ENCODE measurements at places on chromosomes 1 and 21.

GRCh38 chr1:172906778-172907592, 143.8 kb downstream of the TNFSF18 start:
- no peak for DNase-seq

GRCh38 chr1:116365353-116365780, 7.7 kb upstream of the ATP1A1 start:
- DNase-seq, result no peak

- no peak for DNase-seq
Observed at GRCh38 chr1:221343136-221343535, 398.8 kb downstream of the DUSP10 start.

DNA sequence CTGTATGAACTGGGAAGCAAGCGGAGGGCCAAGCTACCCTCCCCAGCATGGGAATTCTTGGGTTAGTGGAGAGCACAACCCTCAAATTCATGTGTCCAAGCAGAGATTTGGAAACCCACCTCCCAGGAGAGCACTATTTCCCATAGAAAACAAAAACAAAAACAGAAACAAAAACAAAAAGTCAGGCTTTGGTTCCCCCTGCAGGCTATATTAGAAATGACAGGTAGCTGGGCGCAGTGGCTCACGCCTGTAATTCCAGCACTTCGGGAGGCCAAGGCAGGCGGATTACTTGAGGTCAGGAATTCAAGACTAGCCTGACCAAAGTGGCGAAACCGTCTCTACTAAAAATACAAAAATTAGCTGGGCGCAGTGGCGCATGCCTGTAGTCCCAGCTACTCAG, 10.8 kb downstream of the MINDY1 start:
- no peak for DNase-seq

DNA sequence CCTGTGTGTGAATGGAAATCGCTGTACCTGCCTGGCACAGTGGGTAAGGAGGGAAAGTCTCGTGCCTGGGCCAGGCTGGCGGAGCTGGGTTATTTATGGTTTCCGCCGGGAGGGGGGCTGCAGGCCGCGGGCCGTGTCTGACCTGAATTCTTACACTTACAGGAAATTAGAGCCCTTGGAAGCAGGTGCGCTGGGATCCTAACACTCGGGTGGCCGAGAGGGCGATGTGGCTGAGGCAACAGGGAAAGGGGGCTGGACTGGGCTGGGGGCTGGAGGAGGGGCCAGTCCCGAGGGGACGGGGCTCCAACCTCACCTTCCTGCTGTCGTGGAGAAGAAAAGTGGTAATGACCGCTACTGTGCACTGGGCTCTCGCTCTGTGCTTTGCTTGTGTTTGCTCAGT, 109.4 kb upstream of the WNT4 start:
- DNase-seq, result no peak

- DNase-seq, result no peak
Observed at GRCh38 chr1:153577624-153578051, 12.0 kb upstream of the S100A2 start.

DNA sequence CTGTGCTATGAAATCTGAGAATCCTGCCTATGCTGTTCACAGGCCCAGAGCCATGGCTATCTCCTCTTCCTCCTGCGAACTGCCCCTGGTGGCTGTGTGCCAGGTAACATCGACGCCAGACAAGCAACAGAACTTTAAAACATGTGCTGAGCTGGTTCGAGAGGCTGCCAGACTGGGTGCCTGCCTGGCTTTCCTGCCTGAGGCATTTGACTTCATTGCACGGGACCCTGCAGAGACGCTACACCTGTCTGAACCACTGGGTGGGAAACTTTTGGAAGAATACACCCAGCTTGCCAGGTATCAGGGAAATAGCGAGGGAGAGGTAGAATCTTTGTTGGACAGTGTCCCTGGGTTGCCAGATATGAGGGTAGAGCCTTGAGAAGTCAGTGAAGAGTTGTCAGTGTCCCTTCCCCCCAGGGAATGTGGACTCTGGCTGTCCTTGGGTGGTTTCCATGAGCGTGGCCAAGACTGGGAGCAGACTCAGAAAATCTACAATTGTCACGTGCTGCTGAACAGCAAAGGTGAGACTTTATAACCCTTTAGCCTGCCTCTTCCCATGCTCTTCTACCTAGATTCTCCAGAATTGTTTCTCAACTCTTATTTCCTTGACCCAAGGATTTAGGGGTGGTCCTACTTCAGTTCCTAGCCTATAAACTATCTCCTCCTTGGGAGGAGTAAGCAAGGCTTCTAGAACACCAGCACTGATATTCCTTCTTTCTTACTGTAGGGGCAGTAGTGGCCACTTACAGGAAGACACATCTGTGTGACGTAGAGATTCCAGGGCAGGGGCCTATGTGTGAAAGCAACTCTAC, 1.4 kb downstream of the NIT1 start:
- DNase-seq, result peak; percentile 68

DNA sequence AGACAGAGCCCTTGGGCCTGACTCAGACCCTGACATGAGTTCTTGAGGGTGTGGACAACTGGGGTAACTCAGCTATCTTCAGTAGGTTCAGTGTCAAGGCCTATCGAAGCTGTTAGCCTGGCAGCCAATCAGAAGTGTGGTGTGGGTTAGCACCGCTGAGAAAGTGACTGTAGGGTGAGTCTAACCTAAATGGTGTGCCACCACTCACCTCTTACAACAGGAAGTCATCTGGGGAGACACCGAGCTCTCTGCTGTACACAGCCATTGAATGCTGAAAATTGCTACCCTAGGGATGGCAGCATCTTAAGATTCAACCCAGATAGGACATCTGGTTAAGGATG, 44.6 kb downstream of the RASSF5 start:
- DNase-seq, result no peak

- no peak for DNase-seq
Observed at GRCh38 chr1:165851034-165851658, 23.7 kb downstream of the UCK2 start.

DNA sequence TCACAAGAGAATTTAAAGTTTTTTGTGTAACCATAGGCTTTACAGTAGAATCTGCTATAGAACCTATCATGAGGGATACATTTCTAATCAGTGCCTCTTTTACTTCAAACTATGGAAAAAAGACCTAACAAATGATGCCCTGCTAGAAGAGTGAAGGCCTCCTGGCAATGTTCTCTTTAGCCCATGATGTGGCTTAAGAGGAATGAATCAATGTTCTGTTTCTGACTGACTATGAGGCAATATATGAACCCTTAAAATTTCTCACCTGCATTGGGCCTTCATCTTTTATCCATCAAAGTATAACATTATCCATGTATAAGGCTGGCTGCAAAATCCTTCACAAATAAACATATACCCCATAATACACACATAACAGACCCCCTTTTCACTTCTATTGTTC, 65.7 kb upstream of the IL12RB2 start:
- DNase-seq, result no peak

DNA sequence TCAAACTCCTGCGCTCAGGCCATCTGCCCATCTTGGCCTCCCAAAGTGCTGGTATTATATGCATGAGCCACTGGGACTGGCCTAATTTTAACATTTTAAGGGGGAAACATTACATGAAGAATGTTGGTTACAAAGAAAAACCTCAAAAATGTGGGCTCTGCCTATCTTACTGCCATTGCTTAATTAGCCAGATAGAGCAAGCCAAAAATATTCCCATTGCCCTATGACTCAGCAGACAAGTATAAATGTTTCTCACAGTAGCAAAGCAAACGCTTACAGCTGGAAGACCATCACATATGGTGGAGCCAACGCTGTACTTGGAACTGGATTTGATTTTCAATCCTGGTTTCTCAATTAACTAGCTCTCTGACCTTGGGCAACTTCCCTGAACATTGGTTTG, 502.0 kb downstream of the SMYD3 start:
- no peak for DNase-seq

DNA sequence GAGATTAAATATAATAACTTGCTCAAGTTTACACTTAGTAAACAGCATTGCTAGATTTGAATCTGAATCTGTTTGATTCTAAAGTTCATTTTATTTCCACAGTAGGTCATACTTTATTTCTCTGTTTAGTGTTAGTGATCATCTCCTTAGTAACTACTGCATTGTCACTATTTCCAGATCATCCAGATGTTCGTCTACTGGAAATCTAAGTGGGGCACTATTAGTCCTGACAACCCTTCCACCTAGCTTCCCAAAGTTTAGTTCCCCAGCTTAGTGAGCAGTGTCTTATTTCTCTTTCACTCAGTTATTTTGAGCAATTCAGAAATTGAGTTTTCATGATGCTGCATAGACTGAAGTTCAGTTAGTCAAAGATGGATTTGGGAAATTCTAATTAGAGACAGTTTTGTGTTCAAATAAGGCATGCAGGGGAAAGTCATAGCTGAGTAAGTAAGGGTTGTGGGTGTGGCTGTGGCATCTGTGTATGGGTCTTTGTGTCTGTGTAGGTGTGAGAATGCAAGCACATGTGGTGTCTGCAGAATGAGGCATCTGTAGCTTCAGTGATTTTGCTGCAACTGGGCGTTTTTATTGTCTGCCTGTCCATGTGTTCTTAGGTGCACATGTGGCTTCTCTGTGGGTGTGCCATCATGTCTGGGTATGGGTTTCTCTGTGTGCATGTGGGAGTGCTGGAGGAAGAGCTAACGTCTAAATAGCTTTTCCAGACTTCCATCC, 107.3 kb downstream of the NTMT2 start:
- DNase-seq, result no peak

GRCh38 chr1:61404597-61405376, 320.2 kb downstream of the TM2D1 start:
- DNase-seq, result no peak

DNA sequence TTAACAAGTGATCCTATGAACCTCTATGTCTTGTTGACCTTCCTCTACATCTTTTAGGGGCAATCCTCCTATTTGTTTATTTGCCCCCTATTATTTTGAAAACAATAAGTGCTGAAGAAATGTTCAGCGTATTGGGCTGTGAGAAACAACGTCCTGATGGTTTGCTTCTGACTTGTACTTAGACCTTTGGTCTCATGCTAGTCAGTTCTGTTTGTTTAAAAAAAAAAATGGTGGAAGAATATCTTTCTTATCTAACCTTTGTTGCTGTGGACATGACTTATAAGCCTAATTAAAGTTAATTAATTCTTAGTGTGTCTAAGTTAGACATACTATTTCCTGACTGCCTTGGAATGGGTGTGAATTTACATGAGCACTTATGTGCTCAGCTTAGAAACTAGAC, 20.7 kb downstream of the ATP1A1 start:
- DNase-seq, result no peak

- DNase-seq, result no peak
Observed at GRCh38 chr1:184033711-184034167, 3.8 kb downstream of the COLGALT2 start.

DNA sequence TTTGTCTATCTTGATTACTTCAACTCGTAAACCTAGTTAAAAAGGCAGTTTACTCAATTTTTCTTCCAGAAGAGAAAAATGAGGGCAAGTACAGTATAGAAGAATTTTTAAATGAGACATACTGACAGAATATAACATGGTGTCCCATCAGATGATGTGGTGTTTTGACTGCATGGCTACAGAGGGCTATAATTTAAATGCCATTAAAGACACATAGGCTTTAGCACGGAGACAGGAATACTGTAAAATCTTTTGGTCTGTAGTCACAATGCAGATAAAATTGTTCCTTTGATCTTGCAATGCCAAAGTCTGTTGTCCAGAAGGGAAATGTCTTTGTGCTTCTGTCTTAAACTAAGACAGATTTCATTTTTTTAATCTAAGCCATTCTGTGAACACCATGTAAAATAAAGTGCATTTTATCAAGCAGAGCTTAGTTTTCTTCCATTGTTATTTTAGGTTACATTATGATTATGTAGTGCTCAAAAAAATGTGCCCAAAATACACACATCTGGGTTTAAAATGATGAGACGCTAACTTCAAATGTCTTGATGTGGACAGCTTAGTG, 249.6 kb downstream of the PTPRC start:
- no peak for DNase-seq

GRCh38 chr21:34797921-34798535, 129.2 kb downstream of the CLIC6 start:
- no peak for DNase-seq

- DNase-seq, result no peak
Observed at GRCh38 chr1:23527366-23527765, 3.7 kb downstream of the E2F2 start.

DNA sequence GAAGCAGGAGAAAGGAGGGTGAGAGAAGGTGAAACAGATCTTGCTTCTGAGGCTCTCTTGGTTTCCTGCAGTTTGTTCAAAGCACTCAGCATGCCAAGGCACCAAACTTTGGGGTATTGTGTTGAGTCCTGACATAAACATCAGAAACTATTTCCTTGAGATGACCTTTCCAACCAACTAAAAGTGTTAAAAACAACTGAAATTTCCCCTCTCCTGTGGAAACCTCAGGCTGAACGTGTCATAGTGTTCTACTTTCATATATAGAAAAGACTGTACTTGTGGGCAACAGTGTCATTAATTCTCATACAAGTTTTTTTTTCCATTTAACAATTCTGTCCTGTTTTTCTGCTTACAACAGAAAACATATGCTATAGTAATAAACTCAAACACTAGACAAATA, 6.3 kb upstream of the LYST start:
- DNase-seq, result no peak

GRCh38 chr1:26994787-26995517, 1.5 kb downstream of the TRNP1 start:
- no peak for DNase-seq

GRCh38 chr1:171550050-171550449, 64.7 kb downstream of the PRRC2C start:
- DNase-seq, result no peak

- no peak for DNase-seq
Observed at GRCh38 chr1:40844079-40844478, 18.1 kb downstream of the CITED4 start.

DNA sequence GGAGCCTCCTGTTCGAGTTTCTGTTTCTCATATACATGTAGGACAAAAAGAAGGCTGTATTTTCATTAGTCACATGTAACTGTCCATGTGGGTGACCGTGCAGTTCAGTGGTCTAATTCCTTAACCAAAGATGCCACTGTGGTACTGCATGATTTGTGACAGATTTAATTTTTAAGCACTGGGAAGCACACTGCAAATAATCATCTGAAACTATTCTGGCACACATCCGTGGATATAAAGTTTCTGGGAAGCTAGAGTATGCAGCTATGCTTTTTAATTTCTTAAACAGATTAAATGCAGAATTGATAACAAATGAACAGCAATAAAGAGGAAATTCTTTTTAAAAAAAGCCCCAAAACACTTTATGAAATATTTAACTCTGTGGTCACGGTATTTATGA, 254.8 kb downstream of the LMO4 start:
- DNase-seq, result no peak

DNA sequence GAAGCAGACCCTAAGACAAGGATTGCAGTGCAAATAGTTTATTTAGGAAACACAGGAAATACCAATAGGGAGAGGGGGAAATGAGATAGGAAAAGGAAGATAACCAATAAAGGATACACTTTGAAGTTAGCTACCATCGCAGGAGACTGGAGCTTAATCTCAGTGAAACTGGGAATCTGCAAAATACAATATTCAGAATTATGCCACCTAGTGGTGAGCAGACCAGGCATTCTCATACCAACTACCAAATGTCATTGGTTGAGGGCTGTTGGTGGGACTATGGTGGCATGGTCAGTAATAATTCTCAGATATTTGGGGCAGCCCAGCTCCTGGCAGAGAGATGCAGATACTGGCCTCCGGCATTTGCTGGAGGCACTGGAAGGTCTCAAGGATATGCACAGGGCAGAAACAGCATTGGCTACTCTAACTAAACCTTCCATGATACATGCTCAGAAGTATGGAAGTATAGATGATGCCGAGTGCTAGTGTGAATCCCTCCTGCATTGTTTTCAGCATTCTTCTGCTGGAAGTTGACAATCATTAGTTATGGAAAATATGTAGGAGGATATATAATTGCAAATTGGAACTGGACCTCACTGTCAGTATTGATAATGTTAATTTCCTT, 11.8 kb upstream of the ZFP69B start:
- no peak for DNase-seq

GRCh38 chr1:248851390-248851789, 7.5 kb downstream of the ZNF692 start:
- no peak for DNase-seq

Measured in activated T-cell treated with anti-CD3 and anti-CD28 coated beads, Interleukin-2, amount 50 U/mL, for 24 hours (primary cell).